ENCODE measurements at places on chromosomes 3 and 15.

DNA sequence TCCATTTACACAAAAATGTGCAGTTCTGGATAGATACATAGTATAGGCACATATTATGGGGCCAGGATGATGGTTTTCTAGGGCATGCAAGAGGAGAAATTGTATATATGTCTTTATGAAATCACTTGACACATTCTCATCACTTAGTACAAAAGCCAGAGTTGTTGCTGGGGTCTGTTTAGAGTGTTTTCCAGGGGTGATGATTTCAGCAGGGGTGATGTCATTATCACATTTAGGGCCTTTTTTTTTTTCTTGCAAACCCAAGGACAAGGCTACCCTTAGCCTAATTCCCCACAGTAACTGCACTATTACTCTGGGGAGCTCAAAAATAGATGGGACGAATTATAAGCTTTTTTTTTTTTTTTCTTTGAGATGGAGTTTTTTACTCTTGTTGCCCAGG lies 3.6 kb downstream of the ZNF589 start:
- DNase-seq, result no peak

- DNase-seq, result peak; percentile 34
Measured at GRCh38 chr15:37099319-37100108, 835 bp downstream of the MEIS2 start.

- DNase-seq, result peak; percentile 82
Measured at GRCh38 chr15:92810418-92811138, 89.5 kb upstream of the CHD2 start.

DNA sequence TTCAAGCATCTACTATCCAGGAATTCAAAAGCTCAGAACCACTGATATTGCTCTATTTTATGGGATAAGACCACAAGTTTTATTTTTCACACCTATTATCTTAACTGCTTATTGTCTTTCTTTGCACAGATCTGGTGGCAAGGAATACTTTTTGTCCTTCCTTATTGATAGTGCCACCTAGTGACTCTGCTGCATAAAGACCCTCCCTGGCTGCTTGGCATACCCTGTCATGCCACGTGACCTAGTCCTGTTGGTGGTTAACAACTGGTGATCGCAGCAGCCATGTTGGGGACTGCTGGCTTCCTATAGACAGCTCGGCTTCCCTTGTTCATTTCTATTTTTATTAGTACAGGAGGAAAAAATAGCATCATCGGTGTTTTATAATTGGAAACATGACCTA lies 236.3 kb downstream of the MEX3B start:
- peak; percentile 36 for DNase-seq

- DNase-seq, result no peak
Measured at GRCh38 chr3:104951426-104951825, 415.3 kb upstream of the ALCAM start.

- DNase-seq, result no peak
Measured at GRCh38 chr3:83934192-83935021, 1024.4 kb upstream of the CADM2 start.

- no peak for DNase-seq
Measured at GRCh38 chr15:66642514-66642913, 59.5 kb upstream of the SMAD6 start.

Data from SHP77 (cell line).